Daoy (cell line): ENCODE measurements at places on chromosomes 4 and X. TPM values are rescaled to one million over a fixed set of nuclear protein-coding genes. Genes with fewer than 3 reads are reported as not detected.

DNA sequence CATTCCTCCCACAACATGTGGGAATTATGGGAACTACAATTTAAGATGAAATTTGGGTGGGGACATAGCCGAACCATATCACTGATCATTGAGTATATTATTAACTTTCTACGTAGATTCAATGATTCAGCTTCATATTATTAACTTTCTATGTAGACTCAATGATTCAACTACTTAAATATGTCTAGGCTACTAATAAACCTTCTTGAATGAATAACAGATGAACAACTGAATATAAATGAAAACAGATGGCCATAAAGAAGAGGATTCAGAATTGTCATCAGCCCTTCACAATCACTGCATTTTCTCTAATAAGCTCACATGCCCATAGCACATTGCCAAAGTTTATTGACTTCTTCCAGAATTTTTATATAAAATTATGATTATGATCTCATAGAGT, 57.0 kb downstream of the CEP44 start:
- DNase-seq, result no peak

- no peak for DNase-seq
Measured at GRCh38 chr4:142539796-142540482, 306.2 kb downstream of the INPP4B start.

DNA sequence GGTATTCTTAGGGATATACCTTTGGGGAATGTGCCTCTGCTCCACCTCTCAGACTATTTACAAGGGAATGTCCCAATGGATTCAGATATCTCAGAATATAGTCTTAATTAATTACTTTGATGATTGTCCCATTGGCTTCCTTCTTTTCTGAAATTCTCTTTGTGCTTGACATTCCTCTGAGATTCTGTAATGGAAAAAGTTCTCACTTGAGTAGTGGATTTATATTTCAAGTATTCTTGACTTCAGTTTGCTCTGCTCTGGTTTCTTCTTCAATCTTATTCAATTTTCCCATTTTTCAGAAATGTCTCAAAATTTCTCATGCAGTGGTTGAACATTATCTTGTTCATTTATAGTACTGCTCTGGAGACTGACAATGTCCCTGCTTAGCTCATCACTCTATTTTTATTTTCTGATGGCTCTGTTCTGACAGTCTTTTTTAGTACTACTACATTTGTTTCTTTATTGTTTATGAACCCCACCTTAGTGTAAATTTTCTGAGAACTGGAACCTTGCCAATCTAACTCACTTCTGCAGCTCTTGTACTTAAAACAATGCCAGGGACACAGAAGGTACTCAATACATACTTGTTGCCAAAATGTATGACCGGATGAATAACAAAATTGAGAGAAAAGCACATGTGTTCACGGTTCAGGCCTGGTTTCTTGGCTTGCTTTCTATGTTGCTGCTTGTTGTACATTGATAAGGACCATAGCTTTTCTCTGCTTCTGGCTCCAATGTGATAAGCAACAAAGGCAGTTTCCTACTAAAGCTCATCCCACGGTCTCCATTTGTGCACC, 471.7 kb downstream of the GASK1B start:
- DNase-seq, result no peak

DNA sequence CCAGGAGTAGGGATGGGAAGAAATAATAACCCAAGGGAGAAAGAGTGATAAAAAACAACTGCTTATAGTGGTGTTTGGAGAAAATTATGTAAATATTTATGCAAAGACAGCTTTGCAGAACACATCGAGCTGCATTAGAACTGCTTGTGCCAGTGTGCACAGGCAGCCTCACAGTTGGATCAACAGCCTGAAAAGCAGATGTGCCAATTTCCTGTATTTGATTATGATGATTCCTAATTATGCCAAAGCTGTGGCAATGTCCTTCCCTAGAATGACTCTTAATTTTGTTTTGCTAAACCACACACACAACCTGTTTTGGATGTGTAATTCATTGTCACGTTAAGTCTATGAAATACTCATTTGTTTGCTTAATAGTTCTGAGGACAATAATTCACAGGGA, 30.6 kb upstream of the ANTXR2 start:
- DNase-seq, result no peak

DNA sequence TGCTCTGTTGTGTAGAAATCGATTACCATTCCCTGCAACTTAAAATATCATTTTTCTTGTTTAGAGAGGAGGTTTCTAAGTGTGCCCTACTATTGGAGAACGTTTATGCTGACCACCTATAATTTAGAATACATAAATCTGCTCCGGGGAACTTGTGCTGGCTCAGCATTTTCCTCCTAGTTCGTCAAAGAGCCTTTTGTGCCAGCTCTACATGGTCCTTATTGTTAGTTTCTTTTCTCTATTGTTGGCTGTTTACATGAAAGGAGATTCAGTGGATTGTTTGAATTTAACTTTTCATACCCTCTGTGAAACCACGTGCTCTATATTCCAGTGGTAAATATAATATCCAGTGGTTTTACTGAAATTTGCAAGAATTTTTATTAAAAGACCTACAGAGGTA, 53.4 kb upstream of the ATP8A1 start:
- DNase-seq, result no peak

DNA sequence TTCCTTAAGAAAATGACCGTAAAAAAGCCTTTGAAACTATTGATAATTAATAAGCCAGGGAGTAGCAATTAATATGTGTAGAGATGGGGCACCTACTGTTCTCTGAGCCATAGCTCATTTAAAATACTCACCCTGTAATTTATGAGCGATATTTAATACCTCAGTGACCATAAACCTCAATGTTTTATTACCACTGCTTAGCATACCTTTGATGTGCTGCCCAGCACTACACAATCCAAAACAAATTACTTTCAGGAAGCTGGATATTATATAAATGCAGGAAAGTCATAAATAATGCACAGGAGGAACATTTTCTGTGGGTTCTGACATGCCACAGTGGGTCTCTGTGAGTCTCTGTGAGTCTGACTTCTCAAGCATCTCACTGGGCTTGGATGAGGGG, 166.1 kb upstream of the RPL34 start:
- DNase-seq, result no peak

GRCh38 chr4:11149612-11150259, 279.0 kb downstream of the HS3ST1 start:
- DNase-seq, result no peak

DNA sequence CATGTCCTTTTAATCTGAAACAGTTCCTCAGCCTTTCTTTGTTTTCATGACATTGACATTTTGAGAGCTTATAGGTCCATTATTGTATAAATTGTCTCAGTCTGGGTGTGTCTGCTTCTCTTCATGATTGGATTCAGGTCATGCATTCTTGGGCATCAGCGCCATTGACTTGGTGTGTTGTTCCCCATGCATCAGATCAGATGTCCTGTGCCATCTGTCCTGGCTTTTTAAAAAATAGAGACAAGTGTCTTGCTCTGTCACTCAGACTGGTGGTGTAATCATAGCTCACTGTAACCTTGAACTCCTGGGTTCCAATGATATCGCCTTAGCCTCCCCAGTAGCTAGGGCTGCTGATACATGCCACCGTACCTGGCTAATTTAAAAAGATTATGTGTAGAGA, 55.7 kb downstream of the TBC1D14 start:
- no peak for DNase-seq

The RENBP gene
- total RNA-seq, result 0.11 and 0.18 TPM in 2 replicates

The SCRG1 gene
- total RNA-seq, result not detected in 2 replicates
